ENCODE measurements at places on chromosomes 6 and 20.
A peak's percentile ranks its signal among the peaks of the same experiment; 100 is the strongest.

DNA sequence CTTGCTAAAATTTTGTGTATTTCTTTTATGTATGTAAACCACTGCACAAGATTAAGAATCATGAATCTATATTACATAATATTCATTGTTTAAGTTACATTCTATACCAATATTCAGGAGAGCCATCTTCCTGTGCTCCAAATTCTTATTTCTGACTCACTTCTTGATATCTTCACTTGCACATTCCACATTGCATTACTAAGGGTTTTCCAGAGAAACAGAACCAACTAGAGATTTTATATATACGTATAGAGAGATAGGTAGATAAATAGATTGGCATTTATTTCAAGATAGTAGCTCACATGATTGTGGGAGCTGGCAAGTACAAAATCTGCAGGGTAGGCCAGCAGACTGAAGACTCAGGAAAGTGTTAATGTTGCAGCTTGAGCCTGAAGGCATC, 222.2 kb upstream of the PRSS16 start:
- DNase-seq, result no peak

DNA sequence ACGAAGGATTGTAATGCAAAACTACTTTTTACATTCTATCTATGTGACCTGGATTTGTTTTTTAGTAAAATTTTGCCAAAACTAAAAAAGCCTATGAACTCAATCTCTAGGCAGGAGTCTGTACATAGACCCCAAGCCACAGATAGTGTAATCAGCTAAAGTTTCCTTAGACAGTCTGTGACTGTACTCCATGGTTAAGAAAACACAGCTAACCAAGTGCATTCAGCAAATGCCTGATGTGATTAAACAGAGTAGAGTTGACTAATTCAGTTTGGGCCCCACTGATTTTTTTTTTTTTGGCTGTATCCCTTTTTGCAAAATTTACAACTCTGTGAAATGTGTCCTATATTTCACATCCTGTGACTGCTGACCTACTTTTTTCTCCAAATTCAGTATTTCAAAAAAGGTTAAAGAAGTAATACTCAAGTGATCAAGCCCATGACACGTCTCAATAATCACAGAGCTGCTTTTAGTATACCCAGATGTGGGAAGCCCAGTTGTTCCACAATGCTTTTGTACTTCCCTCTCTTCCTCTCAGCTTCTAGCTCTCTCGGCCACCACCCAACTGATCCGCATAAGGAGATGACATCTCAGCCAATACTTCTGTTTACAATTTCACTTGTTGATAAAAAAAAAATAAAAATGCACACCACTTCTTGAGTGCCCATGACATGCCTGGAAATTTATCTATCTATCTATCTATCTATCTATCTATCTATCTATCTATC, 108.8 kb upstream of the TBX18 start:
- DNase-seq, result no peak

- no peak for DNase-seq
Observed at GRCh38 chr6:111710439-111710838, 104.8 kb upstream of the TRAF3IP2 start.

DNA sequence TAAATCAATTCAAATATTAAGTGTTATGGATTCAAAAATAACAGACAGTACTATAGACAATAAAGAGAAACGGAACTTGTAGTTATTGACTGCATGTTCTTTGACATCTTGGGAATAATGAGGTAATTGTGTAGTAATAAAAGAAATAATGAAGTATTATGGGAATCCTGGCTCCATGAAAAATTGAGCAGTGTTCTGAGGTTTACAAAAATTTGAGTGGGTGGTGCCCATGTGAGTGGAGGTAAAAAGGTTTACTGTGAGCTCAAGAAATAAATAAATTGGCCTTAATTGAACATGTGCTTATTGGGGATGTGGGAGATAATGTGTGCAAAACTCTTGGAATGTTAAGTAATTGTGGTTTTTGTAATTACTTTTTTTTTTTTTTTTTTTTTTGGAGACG, 1013.7 kb upstream of the GJE1 start:
- DNase-seq, result no peak

- peak; percentile 15 for DNase-seq
Observed at GRCh38 chr20:6767536-6768227, at the start of gene BMP2. TSS of gene BMP2 (plus strand) at chr20:6767686. CDS start at chr20:6770127, 2,441 bp downstream.

DNA sequence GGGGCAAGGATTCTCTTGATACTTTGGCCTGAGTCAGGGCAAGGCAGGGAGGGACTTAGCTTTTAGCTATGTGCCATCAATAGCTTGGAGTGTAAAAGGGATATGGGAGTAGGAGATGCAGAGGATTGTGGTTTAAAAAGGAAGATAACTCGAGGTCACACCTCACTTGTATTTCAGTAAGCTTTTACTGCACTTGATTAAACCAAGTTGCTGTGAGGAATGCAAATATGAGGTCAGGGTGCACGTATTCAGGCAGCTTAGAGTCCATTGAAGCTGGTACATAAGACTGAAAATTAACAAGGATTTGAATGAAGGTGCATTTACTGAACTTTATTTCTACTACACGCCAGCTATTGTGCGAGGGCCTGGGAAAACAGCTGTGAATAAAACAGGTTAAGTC, 32.1 kb downstream of the DSTN start:
- DNase-seq, result no peak

DNA sequence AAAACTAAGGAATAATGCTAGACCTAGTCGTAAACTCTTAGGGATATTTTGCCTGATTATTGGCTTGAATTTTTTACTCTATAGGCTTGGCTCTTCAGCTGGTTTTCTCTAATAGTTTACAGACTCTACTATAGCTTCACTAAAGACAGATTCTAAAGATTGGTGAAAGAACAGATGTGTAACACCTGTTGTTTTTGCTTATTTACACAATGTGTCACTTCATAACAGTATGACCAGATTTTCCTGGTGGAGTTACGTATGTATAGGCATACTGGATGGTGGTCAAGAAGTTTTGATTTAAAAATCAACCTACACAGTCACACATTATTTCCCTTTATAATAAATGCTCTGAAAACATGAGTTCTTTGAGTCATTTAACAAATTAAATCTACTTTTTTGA, 4.8 kb downstream of the COL19A1 start:
- no peak for DNase-seq

- DNase-seq, result no peak
Observed at GRCh38 chr20:16245879-16246278, 327.4 kb downstream of the KIF16B start.

- no peak for DNase-seq
Observed at GRCh38 chr20:14189794-14190402, 147.5 kb downstream of the FLRT3 start.

DNA sequence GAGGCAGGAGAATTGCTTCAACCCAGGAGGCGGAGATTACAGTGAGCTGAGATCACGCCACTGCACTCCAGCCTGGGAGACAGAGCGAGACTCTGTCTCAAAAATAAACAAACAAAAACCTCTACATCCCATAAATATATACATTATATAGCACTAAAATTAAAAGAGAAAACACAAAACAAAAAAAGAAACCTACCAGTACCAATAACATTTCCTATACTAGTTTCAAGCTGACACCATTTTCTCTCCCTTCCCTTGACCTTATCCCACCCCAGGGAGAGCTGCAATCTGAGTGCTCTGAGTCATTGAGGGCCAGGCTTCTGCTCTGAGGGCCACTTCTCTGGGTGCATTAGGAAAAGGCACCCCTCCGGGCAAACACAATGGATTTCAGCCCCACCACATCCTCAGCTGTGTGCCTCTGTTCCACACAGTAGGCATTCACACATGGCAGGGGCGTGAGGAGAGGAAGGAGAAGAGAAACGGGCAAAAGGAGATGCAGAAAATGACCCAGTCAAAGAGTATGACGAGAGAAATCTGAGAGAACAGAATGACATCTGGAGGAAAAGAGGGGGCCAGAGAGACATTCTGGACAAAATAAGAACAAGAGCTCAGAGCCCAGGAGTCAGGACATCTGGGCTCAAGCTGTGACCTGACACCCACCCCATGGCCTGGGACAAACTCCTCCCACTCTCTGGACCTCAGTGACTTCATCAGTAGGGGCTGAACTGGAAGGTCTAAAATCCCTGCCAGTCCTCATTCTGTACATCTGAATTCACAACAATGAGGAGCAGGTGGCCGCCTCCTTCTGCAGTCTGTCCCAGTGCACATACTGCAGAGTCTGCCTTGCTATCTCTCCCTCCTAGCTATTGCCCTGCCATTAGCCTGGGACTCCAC, 18.2 kb downstream of the TRIM26 start:
- no peak for DNase-seq

GRCh38 chr6:170542031-170542719, 10.9 kb downstream of the PSMB1 start:
- no peak for DNase-seq

DNA sequence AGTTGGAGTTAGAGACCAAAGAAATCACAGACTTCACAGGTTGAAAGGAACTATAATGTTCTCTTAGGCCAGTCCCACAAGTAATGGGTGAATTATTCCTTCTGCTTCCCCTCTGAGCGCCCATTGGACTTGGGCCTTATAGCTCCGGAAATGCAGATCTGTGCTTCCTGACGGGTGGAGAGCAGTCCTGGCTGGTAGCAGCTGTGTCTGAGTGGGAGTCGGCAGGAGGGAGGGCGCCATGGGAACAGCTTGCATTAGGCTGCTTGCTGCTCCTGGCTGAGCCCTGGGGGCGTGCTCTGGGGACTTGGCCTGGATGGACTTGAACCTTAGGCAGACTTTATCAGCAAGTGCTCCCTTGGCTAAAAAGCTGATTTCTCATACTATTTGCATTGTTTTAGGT, 18.4 kb upstream of the NUP153 start:
- DNase-seq, result no peak

GRCh38 chr6:97805596-97805995, 522.6 kb upstream of the MMS22L start:
- DNase-seq, result no peak

- DNase-seq, result no peak
Observed at GRCh38 chr6:159959976-159960384, 8.9 kb upstream of the IGF2R start.

GRCh38 chr6:163940705-163941623, 526.4 kb downstream of the QKI start:
- DNase-seq, result no peak

DNA sequence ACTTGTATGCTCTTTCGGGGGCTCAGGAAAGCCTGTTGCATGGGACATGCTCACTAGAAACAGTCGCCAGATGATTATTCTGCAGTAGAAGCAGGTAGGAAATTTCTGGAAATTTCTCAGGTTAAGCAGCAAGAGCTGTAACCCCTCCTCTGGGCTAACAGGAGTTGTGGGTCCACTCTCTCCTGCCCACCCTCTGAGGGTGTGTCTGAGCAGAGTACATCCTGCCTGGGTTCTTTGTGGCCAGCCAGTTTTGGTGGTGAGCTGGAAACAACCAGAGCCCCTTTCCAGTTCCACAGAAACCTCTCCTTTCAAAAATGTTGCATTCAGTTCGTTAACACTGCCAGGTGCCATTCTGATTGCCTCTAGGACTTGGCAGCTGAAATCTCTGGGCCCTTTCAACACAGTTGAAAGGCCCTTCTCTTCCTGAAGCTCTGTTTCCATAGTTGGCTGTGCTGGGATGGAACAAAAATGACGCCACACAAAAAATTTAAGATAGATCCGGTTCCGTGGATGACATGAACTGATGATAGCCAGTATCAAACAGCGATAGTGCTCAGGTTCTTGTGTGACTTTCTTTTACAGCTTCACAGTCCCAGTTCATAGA, 38.5 kb downstream of the PLCG1 start:
- DNase-seq, result no peak

DNA sequence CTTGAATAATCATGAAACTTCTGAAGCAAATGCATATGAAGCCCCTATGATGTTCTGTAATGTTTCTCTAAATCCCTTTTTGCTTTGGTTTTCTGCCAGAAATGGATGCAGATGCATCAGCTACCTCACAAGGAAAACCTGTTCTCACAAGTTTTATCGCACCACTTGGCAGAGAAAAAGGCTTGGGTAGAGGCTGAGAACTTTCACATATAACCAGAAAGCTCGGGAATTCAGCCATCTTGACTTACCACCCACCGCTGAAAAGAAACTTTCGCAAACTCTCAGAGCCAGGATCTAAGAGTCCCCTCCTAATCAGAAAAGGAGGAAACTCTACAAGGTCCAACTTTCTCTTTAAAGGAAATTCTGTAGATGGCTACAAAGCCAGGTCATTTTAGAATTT, 36.2 kb upstream of the ADTRP start:
- DNase-seq, result no peak

DNA sequence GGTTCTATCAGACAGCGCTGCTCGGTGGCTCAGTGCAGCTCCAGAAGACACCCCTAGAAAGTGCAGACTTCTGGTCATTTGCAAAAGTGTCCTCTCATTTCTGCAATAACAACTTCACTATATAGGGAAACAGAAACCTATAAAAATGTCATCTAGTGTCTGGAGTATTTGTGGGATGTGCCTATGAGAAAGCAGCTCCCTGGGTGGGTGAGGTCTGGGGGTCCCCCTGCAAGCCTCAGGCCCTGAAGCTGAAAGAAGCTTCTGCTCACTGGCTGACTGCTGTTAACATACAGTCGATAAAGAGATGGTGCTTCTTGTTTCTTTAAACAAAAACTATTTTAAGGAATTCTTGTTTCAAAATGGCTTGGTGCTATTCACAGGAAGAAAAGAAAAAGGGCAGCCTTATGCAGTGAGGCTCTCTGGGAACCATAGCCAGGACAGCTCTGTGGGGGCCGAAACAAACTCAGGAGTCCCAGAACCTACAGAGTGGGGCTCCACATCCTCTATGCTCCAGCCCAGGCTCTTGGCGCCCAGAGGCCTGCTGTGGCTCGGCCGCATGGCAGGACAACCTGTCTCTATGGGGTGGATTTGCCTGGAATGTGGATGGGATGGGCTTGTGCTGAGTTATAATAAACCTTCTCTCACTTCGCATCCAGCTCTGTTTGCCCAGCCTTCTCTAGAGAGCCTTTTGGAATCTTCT, 109.7 kb downstream of the BANF2 start:
- no peak for DNase-seq

- no peak for DNase-seq
Observed at GRCh38 chr6:150999107-150999506, 133.6 kb downstream of the MTHFD1L start.

GRCh38 chr20:31740208-31740607, 1.1 kb downstream of the TPX2 start:
- no peak for DNase-seq

GRCh38 chr20:48651271-48651670, 176.5 kb downstream of the PREX1 start:
- DNase-seq, result no peak

DNA sequence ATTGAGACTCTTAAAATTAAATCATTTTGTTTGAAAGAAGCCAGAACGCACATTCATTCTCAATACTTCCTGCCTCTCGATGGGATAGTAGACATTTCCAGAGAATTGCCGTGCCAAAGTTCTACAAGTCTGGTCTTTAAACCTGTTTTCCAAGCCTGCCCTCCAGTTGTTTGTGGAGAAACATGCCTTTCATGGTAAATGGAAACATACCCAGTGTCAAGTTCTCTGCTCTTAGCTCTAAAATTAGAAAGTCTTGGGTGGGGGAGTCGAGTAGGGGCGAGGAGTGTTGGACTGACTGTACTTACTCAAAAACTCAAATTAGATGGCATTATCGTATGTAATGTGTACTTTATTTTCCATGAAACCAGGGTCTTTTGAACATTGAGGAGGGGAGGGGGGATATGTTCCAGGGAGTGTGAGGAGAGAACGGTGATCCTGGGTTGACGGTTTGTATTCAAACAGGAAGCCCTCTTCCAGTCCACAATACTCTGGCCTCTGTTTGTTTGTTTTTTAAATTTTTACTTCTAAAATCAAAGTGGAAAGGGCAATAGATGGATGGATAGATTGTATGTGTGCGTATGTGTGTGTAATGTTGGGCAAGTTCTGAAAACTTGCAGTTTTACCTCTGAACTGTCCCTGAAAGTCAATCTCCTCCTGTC, 106.8 kb upstream of the ARMC2 start:
- DNase-seq, result no peak

- DNase-seq, result no peak
Observed at GRCh38 chr20:38818113-38819065, 12.9 kb downstream of the PPP1R16B start.
